Daoy (cell line): ENCODE measurements at places on chromosomes 6 and 20. TPM values are rescaled to one million over a fixed set of nuclear protein-coding genes. Genes with fewer than 3 reads are reported as not detected.

DNA sequence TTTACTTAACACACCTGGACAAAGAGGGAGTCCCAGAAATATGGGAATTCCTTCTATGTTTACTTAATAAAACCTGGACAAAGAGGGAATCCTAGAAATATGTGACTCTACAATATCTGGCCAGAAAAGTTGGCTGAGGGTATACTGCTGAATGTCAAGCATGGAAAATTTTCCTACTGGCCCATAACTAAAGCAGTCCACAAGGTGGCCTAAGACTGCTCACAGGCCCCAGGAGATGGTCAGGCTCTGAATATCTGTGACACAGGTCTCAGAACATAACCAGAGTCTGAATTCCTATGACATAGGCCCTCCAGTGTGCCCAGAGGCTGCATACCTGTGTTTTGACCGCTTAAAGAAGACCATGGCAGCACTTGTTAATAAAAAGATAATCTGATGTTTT lies 578.2 kb upstream of the NRSN1 start:
- no peak for DNase-seq

- DNase-seq, result no peak
These were observed 21.3 kb downstream of the ZNF341 start for GRCh38 chr20:33753143-33753542.

GRCh38 chr6:16257999-16258708 lies 19.8 kb downstream of the GMPR start:
- DNase-seq, result no peak

- no peak for DNase-seq
These were observed 191.2 kb downstream of the MANEA start for GRCh38 chr6:95768539-95768938.

The DSP gene
- total RNA-seq, result 62.7 and 67.4 TPM in 2 replicates

DNA sequence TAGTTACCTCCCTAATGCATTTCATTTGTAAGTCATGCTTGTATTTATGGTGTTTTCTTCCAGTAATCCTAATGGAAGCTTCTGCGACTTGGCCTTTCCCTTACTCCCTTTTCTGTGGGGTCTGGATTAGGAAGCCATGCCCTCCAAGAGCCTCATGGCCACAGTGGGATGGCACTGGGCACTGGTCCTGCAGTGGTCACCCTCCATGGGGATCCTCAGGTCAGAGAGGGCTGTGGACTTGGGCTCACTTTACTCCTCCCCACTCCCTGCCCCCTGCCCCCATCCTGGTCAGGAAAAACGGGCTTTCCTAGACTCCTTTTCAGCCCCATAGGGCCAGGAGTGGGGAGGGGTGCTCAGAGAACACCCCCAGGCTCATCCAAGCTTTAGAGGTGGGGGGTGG lies 49.9 kb downstream of the EBF4 start:
- no peak for DNase-seq

- DNase-seq, result peak; percentile 67
These were observed 10.5 kb upstream of the FAM83C start for GRCh38 chr20:35302421-35303335.

DNA sequence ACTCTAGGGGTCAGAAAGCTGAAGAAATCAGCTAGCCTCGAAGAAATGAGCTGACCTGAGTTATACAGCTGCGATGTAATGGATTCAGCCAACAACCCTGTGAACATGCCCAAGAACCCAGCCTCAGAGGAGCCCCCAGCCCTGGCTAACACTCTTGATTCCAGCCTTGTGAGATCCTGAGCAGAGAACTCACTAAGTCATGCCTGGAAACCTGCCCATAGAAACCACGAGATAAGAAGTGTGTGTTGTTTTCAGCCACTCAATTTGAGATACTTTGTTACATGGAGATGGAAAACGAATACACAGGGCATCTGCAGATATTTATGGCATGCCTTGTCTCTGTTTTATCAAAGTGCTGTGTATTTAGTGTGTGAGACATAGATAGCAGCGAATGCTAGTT lies 265.2 kb downstream of the QKI start:
- no peak for DNase-seq
